ENCODE measurements at places on chromosomes 1 and 21.

- no peak for DNase-seq
Observed at GRCh38 chr1:186958520-186958919, 129.8 kb downstream of the PLA2G4A start.

GRCh38 chr1:118339400-118340124, 154.5 kb upstream of the SPAG17 start:
- no peak for DNase-seq

DNA sequence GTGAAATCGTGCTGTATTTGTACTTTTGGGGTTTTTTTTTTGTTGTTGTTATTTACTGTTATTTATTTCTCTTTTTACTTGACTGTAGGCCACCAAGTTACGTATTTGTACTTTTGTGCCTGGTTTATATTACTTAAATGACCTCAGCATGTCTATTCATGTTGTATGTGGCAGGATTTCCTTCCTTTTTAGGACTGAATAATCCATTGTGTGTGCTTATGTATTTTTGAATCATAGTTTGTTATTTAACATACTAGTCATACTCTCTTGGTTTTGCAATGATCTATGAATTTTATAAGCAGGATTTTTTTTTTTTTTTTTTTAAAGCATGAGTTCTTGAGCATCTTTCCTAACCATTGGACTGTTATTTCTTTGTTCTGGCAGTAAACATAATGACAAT, 51.2 kb downstream of the RNF2 start:
- DNase-seq = no peak

DNA sequence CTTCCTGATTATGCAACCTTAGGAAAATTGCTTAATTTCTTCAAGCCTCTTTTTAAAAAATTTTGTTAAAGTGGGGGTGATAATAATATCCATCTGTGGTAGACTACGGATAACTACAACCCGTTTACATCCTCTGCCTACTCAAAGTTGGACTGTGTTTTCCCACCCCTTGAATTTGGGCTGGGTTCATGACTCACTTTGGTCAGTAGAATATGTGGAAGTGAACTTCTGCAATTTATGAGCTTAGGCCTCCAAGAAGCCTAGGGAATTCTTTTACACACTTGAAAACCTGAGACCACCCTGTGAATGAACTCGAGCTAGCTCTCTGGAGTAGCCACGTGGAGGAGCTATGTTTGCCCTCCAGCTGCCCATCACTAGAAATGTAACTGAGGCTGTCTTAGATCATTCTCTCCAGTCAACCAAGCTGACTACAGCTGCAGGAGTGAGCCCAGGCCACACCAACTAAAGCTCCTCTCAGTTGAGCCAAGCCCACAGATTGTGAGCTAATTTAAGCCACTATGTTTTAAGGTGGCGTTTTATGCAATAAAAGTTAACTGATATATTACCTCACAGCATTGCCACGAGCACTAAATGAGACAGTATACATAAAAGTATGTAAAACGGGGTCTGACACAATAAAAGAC, 29.6 kb upstream of the CACHD1 start:
- no peak for DNase-seq

GRCh38 chr1:215569986-215570824, 3.1 kb downstream of the KCTD3 start:
- no peak for DNase-seq

- DNase-seq = no peak
Observed at GRCh38 chr1:108149796-108150467, 50.2 kb downstream of the SLC25A24 start.

DNA sequence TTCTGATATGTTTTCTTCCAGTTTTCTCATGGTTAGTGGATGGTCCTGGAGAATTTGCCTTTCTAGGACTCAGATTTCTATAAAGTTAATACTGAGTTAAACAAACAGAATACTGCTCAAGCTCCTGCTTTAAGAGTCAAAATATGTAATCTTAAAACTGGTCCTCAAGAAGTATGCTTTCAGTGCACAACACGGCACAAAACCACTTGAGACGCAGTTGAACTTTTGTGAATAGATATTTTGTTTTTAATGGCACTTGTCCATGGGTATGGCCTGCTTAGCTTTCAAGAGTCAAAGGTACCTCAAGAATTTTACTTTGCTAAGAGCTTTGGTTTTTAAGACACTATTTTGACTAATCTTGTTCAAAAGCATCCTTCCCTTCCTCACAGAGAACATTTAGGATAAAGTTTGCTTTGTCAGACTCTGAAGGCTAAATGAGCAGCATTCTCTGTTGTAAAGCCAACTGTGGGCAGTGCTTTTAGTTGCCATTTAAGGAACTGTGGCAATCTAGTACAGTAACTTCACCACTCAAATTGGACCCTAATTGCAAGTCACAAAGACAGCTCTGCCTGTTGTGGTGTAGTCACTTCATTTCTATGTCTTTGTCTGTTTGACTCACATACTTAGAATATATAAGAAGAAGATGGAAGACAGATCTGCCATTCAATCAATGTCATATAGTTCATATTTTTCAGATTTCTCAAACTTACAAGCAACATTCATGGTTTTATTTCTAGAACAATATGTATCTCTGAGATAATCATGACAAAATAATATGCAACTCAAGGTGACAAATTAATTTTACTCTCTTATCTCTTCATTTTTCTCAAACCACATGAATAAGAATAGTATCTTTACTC, 28.8 kb downstream of the SAMD13 start:
- no peak for DNase-seq

- no peak for DNase-seq
Observed at GRCh38 chr1:54884768-54885167, 2.2 kb downstream of the DHCR24 start.

DNA sequence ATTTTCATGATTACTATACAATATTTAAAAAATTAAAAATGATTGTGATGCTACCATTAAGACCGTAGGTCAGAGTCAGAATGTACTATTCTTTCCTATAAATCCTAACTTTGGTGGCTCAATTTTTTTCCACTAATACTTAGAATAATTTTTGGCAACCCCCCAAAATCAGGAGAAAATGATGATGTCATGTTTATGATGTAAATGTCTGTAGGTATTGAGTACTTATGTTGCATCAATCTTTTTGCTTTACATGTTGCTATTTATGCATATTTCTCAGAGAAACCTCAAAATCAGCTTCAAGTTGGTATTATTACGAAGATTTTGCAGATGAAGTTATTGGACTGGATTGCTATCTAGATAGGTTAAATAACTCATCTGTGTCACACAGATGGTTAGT, 371.2 kb downstream of the ADGRL2 start:
- no peak for DNase-seq

- no peak for DNase-seq
Observed at GRCh38 chr1:18751425-18751824, 108.0 kb downstream of the TAS1R2 start.

- DNase-seq = no peak
Observed at GRCh38 chr1:234093107-234093506, 188.6 kb downstream of the SLC35F3 start.

DNA sequence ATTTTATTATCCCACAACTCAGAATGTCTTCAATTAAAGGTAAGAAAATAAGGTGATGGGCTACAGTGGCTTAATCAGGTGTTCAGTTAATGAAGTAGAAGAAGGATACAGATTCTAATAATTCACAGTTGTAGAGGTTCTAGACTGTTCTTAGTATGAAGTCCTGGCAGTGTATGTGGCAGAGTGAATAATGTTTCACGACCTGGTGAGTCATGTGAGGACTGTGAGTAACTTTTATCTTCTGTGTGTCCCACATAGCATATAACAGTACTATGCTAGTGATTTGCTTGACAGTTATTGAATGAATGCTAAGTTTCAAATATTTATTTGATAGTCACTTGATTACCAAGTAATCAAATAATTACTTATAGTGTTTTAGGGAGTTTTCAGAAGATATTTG, 20.0 kb downstream of the SLC16A4 start:
- DNase-seq = no peak

GRCh38 chr1:98698625-98699024, 37.1 kb downstream of the SNX7 start:
- no peak for DNase-seq
